ENCODE measurements at places on chromosomes 3 and 15.

- DNase-seq = no peak
Measured at GRCh38 chr15:27179789-27180188, 208.8 kb downstream of the GABRG3 start.

DNA sequence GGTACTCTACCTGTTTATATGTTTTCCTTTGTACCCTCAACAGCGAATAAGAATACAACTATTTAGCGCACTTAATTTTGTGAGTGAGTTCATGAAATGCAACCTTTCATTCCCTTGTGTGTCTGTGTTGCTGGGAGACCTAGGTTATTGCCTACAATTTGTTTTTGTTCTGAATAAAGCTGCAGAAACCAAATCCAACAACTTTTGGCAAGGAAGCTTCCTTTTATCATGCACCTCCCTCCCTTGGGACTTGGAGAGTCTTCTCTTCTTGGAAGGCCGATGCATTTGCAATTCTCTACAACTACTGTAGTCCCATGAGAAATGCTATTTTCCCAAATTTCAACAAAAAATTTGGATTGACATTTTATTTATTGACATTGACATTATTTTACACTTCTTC lies 1002.4 kb upstream of the CADM2 start:
- DNase-seq = no peak

DNA sequence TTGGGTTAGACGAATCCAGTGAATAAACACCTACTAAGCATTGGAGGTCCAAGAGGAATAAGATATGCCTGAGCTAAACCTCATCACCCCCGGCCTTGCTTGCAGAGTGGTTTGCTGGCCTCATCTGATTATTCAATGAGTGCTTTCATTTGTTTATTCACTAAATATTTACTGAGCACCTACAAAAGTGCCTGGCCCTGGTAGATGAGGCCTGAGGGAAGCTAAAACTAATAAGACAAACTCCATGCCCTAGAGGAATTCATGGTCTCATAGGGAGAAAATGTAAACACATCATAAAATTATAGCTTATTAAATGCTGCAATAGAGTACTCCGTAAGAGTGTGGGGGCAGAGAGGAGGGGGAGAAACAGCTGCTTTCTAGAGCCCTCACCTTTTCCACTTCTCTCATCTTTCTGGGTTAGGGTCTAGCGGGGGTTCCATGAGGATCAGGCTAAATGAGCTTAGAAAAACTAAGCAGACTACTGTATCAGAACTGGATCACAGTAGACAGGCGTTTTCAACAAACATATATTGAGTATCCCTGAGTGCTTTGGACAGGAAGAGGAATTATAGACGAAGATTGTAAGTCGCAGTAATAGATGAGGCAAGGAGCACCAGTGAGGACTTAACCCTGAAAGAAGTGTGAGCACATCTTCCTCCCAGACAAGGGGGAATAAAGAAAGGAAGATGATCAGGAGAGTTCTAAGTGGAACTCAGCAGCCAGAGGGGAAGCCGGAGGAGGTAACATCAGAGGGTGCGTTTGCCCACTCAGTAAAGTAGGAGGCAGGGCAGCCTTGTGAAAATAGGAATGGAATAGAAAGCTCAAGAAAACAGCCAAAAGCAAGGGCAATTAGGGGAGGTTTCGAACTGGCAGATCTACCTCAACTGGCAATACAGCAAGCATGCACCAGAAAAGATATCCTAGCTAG lies 31.5 kb upstream of the LAMP3 start:
- no peak for DNase-seq

DNA sequence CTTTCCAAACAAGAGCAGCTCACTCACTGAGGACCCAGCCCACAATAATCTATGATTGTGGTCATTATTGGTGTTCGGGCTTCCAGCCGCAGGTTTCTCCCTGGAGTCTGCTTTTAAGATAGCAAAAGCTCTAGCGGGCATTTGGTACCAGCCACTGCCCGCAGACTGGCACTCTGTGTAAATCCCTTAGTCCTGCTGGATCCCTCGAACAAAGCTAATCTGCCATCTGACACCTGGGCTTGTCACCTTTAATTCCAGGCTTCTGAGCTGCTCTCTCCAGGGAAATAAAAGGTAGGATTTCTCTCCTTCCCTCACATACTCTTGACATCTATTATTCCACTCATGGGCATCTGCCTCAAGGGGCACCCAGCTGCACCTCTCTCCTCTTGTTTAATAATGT lies 158.7 kb downstream of the PDCD6IP start:
- no peak for DNase-seq

GRCh38 chr3:50862221-50862620 lies 187.5 kb downstream of the DOCK3 start:
- no peak for DNase-seq
